ENCODE measurements at places on chromosomes 4 and X.
A peak's percentile ranks its signal among the peaks of the same experiment; 100 is the strongest.

GRCh38 chr4:8607603-8608481, 15.3 kb downstream of the CPZ start:
- DNase-seq = no peak

DNA sequence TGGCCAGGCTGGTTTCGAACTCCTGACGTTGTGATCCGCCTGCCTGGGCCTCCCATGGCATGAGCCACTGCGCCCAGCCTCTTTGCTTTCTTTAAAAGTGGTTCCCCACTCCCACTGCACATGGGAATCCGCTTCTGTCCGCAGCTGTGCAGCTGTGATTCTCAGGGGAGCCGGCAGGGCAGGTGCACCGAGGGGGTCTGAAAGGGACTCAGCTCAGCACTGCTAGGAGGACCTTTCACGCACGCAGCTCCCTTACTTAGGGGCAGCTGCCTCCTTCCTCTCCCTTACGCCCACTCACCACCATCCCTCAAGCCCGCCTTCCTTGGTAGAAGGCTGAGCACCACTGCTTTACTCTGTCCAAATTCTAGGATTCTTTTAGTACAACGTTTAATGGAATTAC, 40.4 kb upstream of the CYP4V2 start:
- no peak for DNase-seq

GRCh38 chrX:68710870-68711576, 63.6 kb downstream of the STARD8 start:
- DNase-seq = no peak

DNA sequence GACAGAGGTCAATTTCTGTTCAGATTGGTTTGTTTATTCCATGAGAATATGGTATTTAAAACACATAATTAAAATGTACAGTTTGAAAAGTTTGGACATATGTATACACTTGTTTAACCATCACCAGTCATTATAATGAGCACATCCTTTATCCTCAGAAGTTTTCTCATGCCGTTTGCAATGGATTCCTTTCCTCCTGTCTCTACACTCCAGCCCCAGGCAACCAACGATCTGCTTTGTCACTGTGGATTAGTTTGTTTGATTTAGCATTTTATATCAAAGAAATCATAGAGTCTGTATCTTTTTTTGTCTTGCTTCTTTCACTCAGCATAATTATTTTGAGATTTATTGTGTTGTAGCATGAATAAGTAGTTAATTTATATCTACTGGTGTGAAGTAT, 243.0 kb upstream of the TRAM1L1 start:
- no peak for DNase-seq

DNA sequence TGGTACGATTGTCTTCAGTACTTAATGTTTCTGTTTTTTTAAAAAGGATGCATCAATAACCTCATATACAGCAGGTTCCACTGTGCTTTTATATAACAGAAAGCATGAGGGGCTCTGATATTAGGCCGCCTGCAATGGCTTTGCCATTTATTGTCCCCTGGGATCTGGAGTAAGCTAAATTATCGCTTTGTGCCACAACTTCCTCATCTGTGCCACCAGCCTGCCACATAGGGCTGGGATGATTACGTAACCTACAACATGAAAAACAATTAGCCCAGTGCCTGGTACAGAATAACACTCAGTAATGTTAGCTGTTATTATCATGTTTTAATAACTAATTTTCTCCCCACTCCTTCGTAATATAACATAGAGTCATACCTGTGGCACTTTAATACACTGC, 65.5 kb upstream of the TRIM2 start:
- DNase-seq = no peak

DNA sequence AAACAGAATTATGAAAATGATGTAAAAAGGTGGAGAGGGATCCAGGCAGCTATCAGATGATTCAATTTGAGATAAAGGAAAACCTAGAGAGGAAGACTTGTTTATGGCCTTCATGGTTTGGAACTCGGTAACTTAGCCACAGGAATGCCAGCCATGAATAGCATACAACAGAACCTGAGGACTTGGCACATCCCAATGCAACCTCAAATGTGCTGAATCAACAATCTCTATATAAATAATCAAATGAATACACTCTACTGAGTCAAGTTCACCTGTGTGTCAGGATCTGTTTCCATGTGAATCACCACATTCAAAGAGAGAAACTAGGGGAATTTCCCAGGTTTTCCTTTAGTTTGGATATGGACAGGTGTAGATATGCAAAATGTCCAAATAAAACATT, 86.9 kb downstream of the MBNL3 start:
- DNase-seq = no peak

DNA sequence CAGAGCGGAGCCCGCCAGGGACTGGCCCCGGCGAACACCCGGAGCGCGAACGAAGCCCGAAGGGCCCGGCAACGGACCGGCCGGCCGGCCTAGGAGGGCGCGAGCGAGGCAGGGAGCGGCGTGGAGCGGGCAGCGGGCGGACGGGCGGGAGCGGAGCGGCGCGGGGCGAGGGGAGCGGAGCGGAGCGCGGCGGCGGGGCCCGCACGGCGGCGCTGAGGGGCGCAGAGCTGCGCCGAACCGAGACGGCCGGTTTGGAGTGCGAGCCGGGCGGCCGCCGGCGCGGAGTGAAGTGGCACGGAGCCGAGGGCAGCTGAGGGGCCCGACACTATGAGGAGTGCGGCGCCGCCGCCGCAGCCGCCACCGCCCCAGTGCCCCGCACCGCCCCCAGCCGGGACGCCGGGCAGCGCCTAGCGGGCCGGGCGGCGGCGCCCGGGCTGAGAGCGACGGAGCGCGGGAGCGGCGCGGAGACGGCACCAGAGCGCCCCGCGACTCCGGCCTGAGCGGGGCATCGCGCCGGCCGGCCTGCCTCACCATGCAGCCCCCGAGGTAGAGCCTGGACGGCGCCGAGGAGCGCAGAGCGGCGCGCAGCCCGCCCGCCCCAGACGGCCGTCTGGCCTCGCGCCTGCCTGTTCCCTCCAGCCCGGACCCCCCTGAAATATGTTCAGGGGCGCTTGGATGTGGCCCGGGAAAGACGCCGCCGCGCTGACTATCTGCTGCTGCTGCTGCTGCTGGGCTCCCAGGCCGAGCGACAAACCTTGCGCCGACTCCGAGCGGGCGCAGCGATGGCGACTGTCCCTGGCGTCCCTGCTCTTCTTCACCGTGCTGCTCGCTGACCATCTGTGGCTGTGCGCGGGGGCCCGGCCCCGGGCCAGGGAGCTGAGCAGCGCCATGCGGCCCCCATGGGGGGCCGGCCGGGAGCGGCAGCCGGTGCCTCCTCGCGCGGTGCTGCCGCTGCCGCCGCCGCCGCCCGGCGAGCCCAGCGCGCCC, 793 bp downstream of the NALF2 start:
- DNase-seq = no peak

DNA sequence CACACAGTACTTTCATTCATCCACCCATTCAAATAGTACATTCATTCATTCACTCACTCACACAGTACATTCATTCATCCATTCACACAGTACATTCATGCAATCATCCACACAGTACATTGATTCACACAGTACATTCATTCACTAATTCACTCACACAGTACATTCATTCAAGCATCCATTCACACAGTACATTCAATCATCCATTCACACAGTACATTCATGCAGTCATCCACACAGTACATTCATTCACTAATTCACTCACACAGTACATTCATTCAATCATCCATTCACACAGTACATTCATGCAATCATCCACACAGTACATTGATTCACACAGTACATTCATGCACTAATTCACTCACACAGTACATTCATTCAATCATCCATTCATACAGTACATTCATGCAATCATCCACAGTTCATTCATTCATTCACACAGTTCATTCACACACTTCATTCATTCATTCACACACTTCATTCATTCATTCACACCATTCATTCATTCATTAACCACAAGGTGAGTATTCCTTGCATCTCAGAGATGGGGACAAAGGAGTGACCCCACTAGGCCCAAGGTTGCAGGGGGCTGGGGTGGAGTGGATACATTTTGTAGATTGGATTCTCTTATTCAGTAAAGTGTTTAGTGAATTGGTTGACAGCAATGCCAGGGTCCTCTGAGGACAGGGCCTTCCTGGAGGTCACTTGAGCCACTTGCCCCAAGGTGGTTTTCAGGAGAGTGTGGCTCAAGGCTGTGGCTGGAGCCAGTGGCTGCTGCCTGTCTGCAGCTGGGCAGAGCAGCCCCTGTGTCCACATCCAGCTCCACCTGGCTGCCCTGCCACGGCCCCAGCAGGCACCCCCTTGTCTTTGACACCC, 4.3 kb upstream of the SPON2 start:
- no peak for DNase-seq

- DNase-seq = no peak
Observed at GRCh38 chr4:28250646-28251045, 1390.0 kb downstream of the STIM2 start.

GRCh38 chr4:15682242-15683142, 865 bp downstream of the FAM200B start:
- no peak for DNase-seq

DNA sequence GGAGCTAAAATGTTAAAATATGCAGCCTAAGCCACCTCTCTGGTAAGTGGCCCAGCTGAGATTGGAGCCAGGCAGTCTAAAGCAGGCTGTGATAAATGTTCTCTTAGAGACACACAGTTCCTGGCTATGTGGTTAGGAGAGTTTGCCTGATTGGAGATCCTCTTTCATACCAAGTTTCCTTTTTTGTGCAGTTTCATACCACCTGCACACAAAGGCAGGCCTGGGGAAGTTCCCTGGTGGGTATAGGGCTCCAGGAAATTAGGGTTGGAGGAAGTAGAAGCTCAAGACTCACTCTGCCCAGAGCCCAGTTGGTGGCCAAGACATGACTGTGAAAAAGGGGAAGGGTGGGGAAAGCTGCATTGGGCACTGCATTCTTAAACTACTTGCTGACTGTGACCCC, 16.9 kb downstream of the CYBB start:
- DNase-seq = no peak

GRCh38 chr4:103197765-103198110, 405 bp downstream of the CENPE start:
- no peak for DNase-seq

DNA sequence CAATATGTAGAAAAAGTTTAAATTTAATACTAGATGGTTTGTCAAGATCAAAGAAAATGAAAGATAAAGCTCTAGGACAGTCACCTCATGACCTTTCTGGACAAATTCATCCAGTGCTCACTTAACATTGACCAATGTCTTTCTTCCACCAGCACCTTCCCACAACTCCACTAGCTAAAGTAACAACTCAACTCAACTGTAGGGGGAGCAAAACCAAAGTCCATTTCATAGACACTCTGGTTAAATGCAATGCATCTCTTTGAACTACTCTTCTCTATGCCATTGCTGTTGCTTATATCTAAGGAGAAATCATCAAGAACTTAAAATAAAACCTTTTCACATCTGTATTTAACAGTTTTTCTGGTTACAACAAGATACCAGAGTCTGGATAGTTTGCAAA, 25.1 kb downstream of the UGT2B4 start:
- no peak for DNase-seq

- DNase-seq = no peak
Observed at GRCh38 chr4:141473026-141473540, 163.3 kb upstream of the IL15 start.

- no peak for DNase-seq
Observed at GRCh38 chr4:109078724-109079123, 223.7 kb downstream of the COL25A1 start.

GRCh38 chr4:101527188-101527587, 179.9 kb upstream of the PPP3CA start:
- peak; percentile 1 for DNase-seq

GRCh38 chr4:16001484-16001858, 38.5 kb upstream of the FGFBP2 start:
- DNase-seq = peak; percentile 14

DNA sequence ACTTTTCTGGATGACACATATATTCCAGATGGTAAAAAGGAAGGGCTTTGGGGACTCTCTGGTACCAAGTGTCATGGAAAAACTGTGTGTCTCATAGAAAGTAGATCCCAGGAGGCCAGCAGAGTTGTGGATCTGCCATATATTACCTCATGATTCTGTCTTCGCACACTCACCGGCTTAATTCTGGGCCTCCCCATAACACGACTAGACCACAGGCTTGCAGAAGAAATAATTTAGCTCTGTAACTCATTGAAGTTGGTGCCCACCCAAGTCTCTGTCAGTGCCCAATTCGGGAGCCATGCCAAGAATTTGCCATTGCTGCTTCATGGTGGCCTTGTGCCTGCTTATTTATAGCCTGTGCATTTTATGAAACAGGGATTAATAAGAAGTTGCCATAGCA, 104.5 kb downstream of the AR start:
- DNase-seq = no peak

- no peak for DNase-seq
Observed at GRCh38 chr4:40840255-40840984, 90.7 kb downstream of the NSUN7 start.

DNA sequence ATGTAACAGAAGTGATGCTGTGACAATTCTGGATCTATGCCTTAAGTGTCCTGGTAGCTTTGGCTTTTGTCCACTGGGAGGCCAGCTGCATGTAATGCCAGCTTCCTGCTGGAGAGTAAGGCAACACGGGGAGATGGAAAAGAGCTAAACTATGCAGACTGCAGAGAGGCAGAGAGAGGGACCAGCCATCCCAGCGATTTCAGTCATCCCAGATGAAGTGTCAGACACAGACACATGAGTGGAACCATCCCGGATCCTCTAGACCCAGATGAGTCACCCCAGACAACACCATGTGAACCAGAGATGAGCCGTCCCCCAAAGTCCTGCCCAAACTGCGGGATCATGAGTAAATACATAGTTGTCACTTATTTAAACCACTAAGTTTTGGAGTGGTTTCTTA, 14.6 kb downstream of the SRPX start:
- DNase-seq = no peak

DNA sequence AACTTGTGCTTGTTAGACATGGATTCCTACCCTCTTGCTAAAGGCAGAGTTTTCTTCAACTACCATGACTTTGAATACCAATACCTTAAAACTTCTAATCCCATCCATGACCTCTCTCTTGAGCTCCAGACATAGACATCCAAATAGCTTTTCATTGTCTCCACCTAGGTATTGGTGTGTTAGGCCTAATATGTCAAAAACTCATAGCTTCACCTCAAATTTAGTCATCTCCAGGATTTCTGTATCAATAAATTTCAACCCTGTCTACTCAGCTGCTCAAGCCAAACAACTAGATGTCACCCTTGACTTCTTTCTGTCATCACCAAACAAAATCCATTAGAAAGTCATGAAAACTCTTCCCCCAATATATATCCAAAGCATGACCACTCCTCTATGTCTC, 617.7 kb upstream of the GRIA3 start:
- DNase-seq = no peak

DNA sequence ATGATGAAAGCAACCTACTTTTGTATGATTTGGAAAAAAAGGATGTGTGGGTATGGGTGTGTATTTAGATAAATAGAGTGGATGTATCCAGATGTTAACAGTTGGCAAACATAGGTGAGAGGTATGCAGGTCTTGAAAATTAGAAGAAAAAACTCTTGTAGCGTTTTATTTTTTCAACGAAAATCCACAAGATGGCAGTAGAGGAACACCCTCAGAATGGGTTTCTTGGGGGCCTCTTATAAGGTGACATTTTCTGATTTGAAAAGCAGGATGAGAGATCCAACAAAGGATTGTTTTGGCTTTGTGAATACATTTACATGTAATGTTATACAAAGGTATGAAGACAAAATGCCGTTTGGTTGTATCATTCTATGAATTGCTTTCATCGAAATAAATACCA, 68.3 kb downstream of the FMR1NB start:
- DNase-seq = no peak

GRCh38 chrX:47484885-47485284, 1.9 kb upstream of the ZNF41 start:
- no peak for DNase-seq

GRCh38 chr4:18441203-18441590, 419.6 kb upstream of the LCORL start:
- DNase-seq = no peak
